Suppressor macrophage (primary cell): ENCODE measurements at places on chromosomes 6 and 20.
A peak's percentile ranks its signal among the peaks of the same experiment; 100 is the strongest.

- no peak for DNase-seq
Observed at GRCh38 chr20:49995586-49995985, 12.8 kb downstream of the SNAI1 start.

DNA sequence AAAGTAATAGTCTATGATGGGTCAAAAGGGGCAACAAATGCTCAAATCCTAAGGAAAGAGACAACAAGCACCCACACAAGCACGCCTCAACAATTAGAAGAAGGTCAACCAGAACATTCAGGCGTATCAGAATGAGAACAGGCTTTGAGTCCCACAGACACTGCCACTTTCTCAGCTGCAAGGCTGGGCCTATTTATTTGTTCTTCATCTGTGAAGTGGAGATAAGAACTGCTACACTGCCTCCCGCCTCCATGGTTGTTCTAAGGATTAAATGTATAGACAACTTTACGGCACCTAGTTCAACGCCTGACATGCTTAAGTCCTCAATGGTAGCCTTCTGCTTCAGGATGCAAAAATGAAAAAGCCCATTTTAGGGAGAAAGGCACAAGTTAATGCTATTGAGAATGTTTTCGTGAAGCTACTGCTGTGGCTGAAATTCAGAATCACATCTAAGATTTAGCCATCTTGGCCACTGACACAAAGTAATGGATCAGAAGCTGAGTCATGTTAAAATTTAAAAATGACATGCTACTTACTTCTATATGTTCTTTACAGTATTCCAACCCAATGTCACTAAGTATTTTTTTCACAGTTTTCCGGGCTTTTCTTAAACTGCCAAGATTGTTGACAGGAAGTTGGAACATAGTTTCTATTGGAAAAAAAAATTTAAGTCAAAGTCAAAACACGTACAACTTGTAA, 27.7 kb downstream of the ADNP start:
- DNase-seq, result no peak

DNA sequence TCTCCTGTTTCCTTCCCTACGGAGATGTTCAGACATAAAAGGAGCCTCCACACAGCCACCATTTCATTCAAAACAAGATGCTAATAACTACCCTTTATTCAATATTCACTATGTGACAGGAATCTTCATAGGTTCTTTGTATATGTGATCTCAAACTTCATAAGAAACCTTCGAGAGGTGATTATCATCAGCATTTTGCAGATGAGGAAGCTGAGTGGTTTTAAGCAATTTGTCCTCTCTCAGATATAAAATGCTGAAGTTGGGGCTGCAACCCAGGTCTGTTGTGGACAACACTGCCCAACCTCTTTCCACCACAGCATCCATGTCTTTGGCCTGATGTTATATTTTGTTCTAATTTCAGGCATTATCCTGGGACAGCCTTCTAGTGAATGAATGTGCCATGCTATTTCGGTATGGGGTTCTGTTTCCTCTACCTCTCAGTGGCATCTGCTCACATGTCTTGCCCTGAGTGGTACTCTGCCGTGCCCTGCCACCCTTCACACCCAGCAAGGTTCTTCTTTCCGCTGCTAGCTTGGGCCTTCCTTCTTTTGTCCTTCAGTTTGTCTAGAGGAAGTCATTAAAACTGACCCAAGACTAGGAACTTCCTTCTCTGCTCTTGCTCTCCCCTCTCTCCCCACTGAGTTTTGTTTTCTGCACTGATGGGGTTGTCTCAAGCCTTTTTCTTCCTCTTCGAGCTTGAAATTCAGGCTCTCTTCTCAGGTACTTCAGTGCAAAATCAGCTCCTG, 300.9 kb upstream of the PRDM1 start:
- DNase-seq, result peak; percentile 88

DNA sequence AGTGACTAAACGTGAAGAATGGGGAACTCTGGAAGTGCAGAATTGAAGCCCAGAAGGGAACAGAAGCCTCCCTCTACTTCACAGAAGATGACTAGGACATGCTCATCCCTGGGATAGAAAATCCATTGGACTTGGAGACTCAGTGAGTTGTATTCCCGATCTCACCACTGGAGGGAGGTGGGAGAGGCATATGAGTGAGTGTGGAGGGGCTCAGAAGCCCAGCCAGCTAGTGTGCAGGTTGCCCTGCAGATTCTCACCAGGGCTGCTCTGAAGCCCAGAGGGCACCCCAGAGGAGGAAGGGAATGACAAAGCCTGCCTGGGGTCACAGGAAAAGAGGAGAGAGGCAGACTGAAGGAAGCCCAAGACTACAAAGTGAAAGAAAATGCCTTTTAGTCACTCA, 42.1 kb upstream of the HLA-E start:
- DNase-seq, result no peak

DNA sequence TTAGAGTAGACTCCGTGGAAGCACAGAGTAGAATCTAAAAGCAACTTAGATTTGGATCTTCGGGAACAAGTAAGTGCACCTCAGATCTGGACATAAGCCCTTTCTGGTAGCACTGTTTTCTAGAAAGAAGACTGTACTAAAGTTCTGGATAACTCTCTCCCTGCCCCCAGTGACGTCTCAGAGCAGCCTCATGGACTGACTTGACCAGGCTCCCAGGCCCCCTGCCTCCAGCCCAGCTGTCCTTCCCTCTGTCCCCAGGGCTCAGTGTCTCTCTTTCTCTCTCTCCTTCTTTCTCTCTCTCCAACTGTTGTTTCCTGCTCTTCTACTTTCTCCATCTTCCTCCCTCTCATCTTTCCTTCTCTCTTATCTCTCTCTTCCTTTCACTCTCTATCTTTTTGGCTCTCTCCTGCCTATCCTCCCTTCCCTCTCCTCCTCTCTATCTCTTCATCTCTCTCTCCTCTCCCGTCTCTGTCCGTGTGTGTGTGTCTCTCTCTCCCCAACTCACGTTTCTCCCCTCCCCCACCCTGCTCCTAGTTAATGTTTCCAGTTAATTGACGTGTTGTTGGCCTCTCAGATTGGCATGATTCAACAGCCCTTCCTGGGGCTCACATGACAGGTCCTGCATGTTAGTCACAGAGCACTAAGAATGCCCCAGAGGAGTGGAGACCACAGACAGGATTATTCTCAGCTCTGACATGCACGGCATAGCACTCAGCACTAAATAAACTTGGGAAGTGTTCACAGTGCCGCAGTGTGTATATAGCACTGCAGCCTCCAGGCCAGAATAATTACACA, 180.4 kb upstream of the FOXQ1 start:
- DNase-seq, result no peak

DNA sequence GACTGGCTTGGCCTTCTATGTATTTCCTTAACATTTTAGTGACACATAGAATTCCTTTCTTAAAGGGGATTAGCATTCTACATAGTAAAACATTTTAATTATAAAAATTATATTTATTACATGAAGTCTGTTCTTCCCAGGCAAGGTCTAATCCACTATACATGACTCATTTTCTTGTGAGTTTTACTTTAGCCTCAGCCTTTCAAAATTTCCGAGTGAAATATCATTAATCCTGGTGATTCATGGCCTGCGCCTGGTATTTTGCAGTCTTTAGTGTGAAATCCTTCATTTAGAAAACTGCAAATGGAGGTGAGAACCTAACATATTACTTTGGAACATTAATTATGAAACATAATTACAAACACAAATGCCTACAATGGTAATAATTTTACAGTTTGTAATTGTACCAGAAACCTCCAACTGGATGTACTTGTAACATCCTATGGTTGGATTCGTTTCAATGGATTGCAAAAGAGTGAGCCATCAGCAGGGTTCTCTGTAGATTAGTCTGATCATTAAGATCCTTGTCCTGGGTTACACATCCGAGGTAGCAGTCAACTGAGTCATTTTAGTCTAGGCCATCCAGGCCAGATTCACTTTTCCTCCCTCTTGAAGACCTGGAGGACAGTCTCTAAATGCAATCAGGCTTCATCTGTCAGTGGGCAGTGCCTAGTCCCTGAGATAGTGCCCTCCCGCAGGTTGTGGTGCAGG, 272.0 kb downstream of the PACRG start:
- DNase-seq, result no peak

- DNase-seq, result no peak
Observed at GRCh38 chr6:35751594-35751993, 14.8 kb downstream of the ARMC12 start.

DNA sequence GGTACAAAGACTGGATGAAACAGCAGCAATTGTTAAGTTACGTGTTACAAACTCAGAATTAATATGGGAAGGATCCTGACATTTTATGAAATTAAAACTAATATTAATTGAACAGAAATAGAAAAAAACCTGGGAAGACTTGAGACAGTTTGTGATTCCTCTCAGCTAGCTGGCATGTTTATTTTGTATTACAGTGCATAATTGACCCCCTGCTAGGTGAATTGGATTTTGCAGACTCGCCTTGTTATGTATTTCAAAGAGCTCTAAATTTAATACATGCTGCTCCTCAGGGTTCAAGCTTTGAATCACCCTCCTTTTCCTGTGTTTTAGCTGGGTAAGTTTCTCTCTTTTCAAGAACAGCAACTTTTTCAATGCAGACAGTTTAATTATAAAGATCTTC, 339.4 kb downstream of the PLCB1 start:
- no peak for DNase-seq

DNA sequence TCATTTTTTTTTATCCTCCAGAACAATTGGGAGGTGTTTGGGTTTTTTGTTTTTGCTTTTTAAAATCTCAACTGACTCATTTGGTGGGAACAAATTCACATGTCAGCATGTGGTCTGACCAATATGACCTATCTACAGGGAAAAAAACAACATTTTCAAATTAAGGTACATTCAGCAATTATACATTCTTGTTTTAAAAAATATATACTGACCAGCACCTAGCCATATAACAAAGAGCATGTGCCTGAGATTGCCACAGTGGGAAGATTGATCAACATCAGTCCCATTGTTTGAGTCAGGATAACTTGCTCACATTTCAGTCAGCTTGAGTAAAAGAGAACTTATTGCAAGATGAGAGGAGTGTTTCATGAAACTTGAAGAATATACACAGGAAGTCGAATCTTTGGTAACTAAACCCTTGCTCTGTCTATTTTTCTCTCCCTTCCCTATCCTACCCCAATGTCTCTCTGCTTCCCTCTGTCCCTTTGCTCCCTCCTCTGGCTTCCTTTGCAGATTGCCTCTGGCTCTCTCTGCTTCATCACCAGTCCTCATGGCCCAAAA, 163.2 kb upstream of the TAB2 start:
- DNase-seq, result peak; percentile 60

DNA sequence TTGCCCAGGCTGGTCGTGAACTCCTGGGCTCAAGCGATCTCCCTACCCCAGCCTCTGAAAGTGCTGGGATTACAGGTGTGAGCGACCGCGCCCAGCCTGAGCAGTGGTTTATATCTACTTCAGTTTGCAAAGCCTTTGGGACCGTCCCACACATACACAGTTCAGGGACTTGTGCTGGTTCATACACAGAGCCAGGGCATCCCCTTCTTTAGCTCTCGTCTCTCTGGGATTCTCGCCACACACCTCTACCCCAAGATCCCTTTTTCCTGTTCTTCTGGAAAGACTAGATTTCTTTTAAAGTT, 12.5 kb downstream of the CAP2 start:
- DNase-seq, result no peak

DNA sequence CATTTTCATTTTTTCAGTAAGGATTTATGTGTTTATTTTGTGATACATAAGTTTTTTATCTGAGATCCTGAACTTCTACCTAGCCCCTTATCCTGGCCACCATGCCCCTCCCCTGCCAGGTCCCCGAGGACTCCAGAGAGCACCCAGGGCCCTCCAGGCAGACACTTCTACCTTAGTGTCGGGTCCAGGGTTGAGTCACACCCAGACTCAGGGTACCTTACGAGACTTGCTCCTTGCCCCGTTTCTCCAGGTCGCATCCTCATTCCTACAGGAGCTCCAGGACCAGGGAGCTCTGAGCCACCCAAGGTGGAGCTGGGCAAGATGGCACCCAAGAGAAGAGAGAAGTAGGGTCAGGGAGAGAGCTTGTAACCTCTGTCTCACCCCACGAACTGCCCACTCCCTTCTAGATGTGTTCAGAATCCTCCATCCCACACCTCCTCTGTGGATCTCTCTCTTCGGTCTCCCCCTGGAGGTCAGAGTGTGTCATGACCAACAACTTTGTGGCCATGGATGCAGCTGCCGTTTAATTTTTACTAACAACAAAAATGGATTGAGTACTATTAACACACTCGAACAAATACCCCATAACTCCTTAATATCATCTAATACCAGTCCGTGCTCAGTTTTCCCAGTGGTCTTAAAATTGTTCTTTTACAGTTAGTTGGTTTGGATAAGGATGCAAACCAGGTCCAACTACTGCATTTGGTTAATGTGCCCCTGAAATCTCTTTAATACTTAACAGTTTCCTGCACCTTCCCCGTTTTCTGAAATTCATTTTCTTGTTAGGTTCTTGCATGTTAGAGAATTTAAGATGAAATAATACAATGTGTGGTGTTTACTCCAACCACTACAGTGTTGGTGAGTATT, 130.6 kb upstream of the INSM1 start:
- DNase-seq, result peak; percentile 70

DNA sequence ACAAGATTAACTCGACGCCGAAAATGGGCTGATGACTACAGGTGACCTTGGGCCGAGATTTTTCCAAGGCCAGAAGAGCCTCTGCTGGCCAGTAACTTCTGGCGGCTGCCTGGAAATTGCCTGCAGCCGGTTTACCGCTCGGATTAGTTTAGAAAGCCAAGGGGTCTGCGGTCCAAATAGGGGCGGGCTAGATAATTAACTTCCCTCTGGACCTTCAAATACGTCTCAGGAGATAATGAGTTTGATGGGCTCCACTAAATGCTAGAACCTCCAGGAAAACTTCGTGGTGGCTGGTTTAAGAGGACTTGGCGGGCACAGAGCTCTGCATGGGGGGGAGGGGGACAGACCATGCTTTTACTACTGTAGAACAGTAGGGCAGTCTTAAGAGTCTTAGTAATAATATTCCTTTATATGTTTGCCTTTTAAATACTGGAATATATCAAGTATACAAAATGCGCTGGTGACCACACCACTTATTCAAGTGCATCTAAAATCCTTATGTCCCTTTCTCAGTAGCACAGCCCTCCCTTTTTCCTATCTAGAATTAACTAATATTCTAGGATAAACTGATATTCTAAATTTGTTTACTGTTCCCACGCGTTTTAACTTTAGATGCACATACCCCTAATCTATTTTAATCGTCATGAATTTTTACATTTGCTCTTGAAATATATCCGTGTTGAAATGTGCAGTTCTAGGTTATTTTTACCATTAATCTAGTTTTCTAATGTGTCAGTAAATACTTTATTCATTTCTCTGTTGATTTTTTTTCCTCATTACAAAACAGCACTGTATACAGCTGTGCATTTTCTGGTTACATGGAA, 107.5 kb upstream of the PRSS16 start:
- DNase-seq, result peak; percentile 23

DNA sequence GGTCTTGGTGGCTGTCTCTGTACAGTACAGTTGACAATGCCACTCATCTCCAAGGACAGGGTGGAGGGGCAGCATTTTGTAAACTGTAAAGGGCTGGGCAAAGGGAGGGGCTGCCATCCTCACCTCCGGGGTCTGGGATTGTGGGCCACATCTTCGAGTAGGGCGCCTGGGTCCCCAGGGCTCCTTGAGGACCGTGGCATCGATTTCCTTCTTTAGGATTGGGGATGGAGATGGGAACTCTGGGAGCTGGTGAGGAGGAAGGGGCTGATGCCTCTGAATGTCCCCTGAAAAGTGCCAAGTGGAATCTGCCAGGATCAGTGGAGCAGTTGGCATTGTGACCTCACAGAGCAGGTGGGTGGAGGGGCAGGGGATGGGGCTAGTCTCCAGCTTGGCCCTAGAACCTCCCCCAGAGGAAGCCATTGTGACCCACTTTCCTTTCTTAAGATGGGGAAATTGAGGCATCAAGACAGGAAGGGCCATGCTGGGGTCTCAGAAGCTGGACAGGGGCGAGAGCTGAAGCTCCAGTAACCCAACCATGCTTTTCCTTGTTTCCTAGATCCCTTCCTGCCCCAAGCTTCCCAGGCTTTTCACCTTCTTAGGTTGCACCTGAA, at the start of gene SUN5:
TSS of gene SUN5 (minus strand) at position 293 of the 611 bp plus-strand sequence. CDS start at position 200, 93 bp downstream.
- DNase-seq, result no peak
